ENCODE measurements at places on chromosomes 11 and 22.
A peak's percentile ranks its signal among the peaks of the same experiment; 100 is the strongest.

GRCh38 chr11:17578296-17578695 is 31.2 kb downstream of the OTOG start:
- no peak for DNase-seq

GRCh38 chr11:22415476-22415875 is 77.3 kb downstream of the SLC17A6 start:
- DNase-seq = no peak

GRCh38 chr11:3091846-3092602 is 34.8 kb upstream of the CARS1 start:
- DNase-seq = peak; percentile 68

- DNase-seq = peak; percentile 14
These were observed 8.9 kb downstream of the TTC28 start for GRCh38 chr22:28670756-28671155.

- DNase-seq = peak; percentile 82
These were observed 231.0 kb downstream of the DDX10 start for GRCh38 chr11:108895579-108896480.

- no peak for DNase-seq
These were observed 23.6 kb downstream of the NARS2 start for GRCh38 chr11:78551066-78551465.

- DNase-seq = no peak
These were observed 95.6 kb downstream of the ZBTB16 start for GRCh38 chr11:114155116-114155515.

- no peak for DNase-seq
These were observed 50.2 kb upstream of the RAPSN start for GRCh38 chr11:47499161-47499560.

- DNase-seq = peak; percentile 37
These were observed 147.9 kb upstream of the DDI1 start for GRCh38 chr11:103888541-103888951.

- DNase-seq = peak; percentile 42
These were observed 16.8 kb upstream of the CASTOR1 start for GRCh38 chr22:30305906-30306626.

GRCh38 chr11:16612566-16613261 is 125.7 kb upstream of the C11orf58 start:
- DNase-seq = no peak

- DNase-seq = no peak
These were observed 16.8 kb upstream of the RGL4 start for GRCh38 chr22:23673826-23674690.

- no peak for DNase-seq
These were observed 169.8 kb downstream of the NELL1 start for GRCh38 chr11:20839231-20839630.

- DNase-seq = no peak
These were observed 7.1 kb downstream of the VSIG10L2 start for GRCh38 chr11:125952973-125953372.

- no peak for DNase-seq
These were observed 2.5 kb downstream of the LIF start for GRCh38 chr22:30244066-30244465.

GRCh38 chr11:28259177-28259843 is 151.1 kb downstream of the METTL15 start:
- DNase-seq = no peak

- DNase-seq = no peak
These were observed 3.9 kb downstream of the GSTT4 start for GRCh38 chr22:24001314-24001713.

- no peak for DNase-seq
These were observed 7.3 kb upstream of the CEP295 start for GRCh38 chr11:93654226-93654625.

GRCh38 chr22:38750104-38750503 is 5.7 kb downstream of the SUN2 start:
- DNase-seq = no peak

GRCh38 chr11:116580799-116581198 is 192.0 kb downstream of the BUD13 start:
- DNase-seq = no peak

DNA sequence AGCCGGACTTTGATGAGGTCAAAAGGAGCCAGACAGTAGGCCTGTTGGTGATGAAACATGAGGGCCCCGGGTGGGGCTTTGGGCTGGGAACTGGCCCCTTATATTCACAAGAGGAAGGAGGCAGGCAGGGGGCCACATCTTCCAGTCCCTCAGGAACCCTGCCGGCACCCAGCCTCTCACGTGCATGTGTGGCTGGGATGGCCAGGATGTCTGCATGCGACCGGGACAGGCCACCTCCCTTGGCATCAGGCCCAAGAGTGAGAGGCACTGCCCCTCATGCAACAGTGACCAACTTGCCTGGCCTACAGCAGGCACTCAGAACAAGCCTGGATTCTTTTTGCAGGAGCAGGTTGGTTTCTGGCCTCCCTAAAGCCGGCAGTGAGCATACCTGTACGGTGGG is 5.4 kb downstream of the SLC25A45 start:
- no peak for DNase-seq

- no peak for DNase-seq
These were observed 137.3 kb upstream of the KIRREL3 start for GRCh38 chr11:127137771-127138280.

DNA sequence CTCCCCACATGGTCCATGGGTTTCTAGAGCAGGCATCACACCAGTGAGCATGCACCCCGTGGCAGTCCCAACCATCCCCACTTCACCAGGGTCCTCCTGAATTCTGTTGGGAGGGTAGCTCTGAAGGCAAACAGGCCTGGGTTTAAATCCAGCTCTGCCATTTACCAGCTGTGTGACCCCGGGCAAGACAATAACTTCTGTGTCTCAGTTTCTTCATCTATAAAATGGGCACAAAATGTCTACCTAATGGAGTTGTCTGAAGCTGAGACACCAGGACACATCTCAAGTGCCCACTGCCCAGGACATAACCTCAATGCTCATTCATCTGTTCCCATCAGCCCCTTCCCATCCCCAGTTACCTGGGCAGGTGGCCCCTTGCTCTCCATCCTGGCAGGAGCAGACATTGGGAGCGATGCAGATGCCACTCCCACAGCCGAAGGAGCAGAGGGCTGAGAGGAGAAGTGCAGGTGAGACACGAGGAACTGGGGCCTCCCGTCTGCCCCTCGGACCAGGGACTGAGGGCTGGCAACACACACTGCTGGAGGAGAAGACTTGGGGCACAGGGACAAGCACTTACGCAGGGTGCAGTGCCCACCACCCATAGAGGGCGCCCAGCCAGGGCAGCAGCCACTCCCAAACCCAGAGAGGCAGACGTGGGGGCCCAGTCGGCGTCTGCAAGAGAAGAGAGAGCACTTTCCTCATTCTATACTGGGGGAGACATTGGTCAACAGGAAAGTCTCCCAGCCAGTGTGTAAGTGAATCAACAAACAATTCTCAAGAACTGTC is 4.0 kb downstream of the VWCE start:
- DNase-seq = no peak

DNA sequence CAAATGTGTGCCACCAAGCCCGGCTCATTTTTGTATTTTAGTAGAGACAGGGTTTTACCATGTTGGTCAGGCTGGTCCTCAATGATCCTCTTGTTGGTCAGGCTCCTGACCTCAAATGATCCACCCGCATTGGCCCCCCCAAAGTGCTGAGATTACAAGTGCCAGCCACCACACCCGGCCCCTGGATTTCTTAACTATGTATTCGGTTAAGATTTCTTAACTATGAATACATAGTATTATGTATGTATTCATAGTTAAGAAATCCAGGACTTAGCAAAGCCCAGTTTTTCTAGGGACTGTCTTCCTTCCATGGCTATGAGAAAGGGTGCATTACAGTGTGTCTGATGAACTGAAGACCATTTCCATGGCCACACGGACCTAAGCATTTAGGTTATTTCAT is 1.7 kb downstream of the C11orf91 start:
- DNase-seq = no peak

DNA sequence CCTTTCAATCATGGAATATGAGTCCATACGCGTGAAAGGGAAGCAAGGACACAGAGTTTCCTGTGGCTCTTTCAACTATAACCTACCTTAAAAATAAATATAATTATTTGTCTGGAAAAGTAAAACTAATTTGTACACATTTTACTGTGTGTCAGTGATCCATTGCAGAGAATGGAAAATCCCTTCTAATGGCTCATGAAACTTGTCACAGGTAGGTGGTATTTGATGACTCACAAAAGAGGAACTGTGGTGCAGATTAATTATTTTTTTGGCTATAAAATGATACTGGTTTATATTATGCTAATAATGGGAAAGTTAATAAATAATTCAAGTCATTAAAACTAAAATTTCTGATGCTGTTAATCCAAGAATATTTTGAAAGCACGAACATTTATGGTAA is 792.2 kb downstream of the METTL15 start:
- DNase-seq = peak; percentile 50

- DNase-seq = peak; percentile 8
These were observed 28.9 kb downstream of the THOC5 start for GRCh38 chr22:29524442-29525191.

GRCh38 chr11:15484398-15484797 is 369.7 kb downstream of the INSC start:
- no peak for DNase-seq

- DNase-seq = no peak
These were observed 15.9 kb upstream of the IGLL5 start for GRCh38 chr22:22871536-22872278.

- no peak for DNase-seq
These were observed 14.0 kb downstream of the MICALL1 start for GRCh38 chr22:37920126-37920525.

GRCh38 chr11:102384419-102385079 is 37.5 kb downstream of the BIRC2 start:
- no peak for DNase-seq

DNA sequence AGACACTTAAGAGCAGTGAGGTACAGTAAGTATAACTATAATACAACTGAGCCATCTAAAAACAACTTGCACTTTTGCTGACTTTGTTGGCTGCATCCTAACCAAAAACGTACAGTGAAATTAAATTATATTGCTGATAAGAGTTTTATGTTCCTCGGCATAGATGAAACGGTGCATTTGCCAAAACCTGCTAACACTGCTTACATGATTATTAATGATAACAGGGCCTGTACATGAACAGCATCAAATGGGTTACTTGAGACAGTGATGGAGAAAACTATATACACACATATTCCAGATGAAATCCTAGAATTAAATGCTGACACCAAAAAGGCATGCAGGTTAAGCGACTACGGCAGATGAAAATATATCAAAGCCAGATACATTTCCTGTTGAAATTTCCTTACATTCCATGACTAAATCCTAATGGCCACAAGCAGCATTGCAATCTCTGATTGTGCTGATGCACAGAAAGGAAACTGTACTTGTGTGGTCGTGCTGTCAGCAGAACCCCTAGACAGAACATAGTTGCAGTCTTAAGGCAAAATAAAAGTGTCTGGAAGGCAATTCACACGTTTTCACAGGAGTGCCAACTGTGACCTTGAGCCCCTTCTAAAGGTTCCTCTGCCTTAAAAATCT is 143.9 kb downstream of the CADM1 start:
- no peak for DNase-seq

- DNase-seq = peak; percentile 66
These were observed 38.2 kb downstream of the PITPNB start for GRCh38 chr22:27880778-27881394.

DNA sequence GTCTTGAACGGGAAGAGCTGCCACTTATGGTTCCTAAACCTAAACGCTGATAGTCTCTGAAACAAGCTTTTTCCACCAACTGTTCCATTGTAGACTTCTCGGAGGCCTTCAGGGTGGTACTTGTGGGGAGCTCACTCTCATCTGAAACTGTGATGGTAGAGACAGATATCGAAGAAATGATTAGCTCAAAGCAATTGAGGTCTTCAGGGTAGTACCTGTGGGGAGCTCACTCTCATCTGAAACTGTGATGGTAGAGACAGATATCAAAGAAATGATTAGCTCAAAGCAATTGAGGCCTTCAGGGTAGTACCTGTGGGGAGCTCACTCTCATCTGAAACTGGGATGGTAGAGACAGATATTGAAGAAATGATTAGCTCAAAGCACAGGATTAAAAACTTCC is 175.7 kb downstream of the SWAP70 start:
- DNase-seq = no peak

- DNase-seq = no peak
These were observed 50.1 kb downstream of the CABIN1 start for GRCh38 chr22:24061124-24061684.

- DNase-seq = no peak
These were observed 822 bp upstream of the COMT start for GRCh38 chr22:19940536-19941364.

DNA sequence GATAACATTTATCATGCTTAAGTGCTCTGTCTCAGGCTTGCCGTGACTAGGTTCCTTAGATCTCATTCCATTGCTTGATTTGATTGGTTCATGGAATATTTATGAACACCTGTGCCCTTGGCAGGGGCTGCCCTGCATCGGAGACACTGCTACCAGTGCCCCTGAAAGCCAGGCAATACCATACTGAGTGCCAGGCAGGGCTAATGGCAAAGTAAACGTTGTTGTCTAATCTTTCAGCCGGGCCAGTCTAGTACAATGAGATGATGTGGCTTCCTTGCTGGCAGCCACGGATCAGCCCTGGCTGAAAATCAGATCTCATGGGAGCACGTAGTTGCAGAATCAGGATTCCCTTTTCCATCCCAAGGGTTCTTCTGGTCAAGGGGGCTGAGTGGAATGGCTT is 5.0 kb upstream of the PGA3 start:
- DNase-seq = no peak

DNA sequence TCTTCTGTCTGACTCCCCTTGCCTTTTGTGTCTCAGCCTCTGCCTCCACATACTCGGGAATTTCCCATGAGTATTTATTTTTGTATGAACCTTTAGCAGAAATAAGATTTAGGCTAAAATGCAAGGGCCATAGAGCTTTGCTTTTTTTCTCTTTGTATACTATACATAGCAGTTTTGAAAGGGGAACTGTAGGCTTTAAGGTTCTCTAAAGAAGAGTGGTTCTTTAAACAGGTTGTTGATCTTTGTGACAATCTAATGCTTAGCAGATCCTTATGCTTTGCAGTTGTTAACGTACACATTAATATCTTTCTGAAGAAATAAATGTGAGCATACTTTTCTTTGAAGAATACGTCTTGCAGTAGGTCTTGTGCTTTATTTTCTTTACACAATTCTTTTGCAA is 35.0 kb downstream of the TBCEL start:
- no peak for DNase-seq

GRCh38 chr11:69840371-69841169 is 21.4 kb upstream of the FGF3 start:
- peak; percentile 22 for DNase-seq

GRCh38 chr11:73375830-73376159 is 404 bp upstream of the RELT start:
- no peak for DNase-seq

All from bronchial epithelial cell (primary cell).